Omental fat pad (tissue), 4 donors: ENCODE measurements at places on chromosomes 16 and 17.

DNA sequence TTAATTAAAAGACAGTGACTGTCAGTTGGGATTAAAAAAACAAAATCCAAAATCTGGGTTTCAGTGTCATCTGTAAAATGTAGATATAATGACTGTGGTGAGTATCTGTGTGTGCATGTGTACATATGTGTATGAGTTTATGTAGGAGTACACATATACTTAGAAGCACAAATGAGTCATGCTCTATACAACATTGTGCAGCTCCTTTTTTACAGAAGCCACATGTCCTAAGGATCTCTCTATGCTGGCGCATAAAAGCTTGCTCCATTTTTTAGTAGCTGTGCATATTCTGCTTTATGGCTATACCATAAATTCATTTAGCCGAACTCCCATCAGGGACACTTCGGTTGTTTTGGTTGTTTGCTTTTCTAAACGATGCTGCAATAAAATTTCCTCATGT is 125.2 kb upstream of the EEF2KMT start:
- no peak for DNase-seq

- no peak for DNase-seq
Measured at GRCh38 chr17:17493249-17493985, 2.8 kb downstream of the RASD1 start.

- DNase-seq, result no peak
Measured at GRCh38 chr16:3054965-3055733, 8.8 kb downstream of the MMP25 start.

DNA sequence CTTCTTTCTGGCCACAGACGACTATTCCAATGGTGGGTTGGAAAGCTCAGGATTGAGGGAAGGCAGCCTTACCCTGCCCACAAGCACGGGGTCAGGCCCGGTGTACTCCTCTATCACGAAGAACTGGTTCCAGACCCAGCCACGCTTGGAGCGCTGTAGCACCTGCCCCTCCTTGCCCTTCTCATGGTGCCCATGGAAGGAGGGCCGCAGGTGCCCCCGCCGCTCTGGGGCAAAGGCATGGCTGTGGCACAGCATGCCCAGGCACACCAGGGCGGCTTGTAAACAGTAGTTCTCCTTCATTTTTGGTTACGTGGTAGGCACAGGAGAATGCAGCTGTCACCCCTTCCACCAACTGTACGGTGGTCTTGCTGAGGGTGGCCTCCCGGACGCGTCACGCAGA is 117.3 kb downstream of the CDH11 start:
- no peak for DNase-seq

GRCh38 chr17:36213695-36214094 is 2.8 kb downstream of the CCL4L2 start:
- DNase-seq, result no peak

- DNase-seq, result no peak
Measured at GRCh38 chr17:46191322-46192188, 1.7 kb downstream of the KANSL1 start.

GRCh38 chr16:17171250-17172143 is 299.3 kb downstream of the XYLT1 start:
- no peak for DNase-seq

DNA sequence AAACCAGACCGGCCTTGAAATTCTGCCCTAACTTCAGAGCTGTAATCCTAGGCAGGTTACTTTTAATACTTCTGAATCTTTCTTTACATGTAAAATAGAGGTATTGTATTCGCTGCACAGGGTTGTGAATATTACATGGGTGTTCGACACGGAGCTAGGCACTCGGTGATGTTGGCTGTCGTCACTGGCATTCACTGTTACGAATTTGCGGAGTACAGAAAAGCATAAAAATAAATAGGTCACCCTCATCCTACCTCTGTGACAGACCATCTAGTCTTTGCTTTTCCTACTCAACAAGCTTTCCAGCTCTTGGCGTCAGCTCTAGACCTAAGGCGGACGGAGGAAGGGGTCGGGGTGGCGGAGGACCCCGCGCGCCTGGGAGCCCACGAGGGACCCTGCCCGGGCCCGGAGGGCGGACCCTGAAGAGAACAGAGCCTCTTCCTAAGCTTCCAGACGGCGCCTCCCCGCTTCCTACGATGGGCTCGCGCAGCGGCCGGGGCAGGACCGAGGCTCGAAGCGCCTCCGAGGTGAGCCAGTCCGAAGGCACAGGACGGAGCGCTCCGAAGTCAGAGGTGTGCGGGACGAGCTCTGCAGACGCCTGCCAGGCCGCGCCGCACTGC is 879 bp upstream of the SPG7 start:
- DNase-seq, result no peak

DNA sequence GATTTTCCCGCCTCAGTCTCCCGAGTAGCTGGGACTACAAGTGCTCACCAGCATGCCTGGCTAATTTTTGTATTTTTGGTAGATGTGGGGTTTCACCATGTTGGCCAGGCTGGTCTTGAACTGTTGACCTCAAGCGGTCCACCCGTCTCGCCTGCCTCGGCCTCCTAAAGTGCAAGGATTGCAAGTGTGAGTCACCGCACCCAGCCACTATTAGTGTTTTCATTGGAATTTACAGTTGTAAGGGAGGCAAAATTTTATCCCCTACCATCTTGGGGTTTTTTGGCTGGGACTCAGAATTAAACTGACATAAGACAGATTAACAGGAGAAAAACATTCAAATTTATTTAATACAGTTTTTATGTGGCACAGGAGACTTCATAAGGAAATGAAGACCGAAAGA is 12.3 kb upstream of the MYCBPAP start:
- no peak for DNase-seq

- DNase-seq, result no peak
Measured at GRCh38 chr17:22410136-22410535, 717.8 kb downstream of the KCNJ18 start.

- no peak for DNase-seq
Measured at GRCh38 chr17:38667099-38667786, 7.5 kb downstream of the EPOP start.

- no peak for DNase-seq
Measured at GRCh38 chr17:57311281-57312216, 55.2 kb downstream of the MSI2 start.

DNA sequence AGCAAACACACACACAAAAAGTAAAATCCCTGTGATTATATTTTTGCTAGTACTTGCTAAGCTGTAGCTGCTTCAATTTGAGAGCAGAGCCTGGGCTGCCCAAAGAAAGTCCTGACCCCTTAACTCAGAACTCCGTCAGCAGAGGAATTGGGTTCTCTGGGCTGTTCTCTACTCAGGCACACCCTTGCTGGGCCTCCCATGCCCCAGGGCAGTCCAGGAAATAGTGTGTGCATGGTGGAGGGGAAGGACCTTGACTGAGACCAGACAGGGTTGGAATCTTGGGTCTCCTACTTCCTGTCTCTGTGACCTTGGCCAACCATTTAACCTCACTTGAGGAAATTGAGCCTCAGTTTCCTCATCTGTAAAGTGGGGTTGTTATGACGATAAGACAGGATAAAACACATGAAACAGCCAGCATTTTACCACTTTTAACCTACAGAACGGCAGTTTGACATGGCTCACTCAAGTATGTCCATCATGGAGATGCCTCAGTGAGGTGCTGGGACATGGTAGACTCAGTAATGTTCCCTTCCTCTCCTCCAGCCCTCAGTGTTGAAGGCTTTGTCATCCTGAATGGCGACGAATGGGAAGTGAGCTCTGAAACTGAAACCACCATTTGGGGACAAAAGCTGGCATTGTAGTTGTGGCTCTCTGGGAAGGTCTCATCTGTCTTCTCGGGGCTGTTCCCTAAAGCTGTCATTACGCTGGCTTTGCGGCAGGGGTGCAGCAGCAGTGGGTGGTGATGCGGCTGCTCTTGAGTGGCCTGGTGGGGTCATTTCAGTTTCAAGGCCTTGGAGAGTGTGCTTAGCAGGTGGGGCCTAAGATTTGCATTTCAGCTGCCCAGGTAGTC is 74.9 kb downstream of the CMIP start:
- no peak for DNase-seq

- DNase-seq, result no peak
Measured at GRCh38 chr17:44311562-44312181, 3.3 kb downstream of the RUNDC3A start.

DNA sequence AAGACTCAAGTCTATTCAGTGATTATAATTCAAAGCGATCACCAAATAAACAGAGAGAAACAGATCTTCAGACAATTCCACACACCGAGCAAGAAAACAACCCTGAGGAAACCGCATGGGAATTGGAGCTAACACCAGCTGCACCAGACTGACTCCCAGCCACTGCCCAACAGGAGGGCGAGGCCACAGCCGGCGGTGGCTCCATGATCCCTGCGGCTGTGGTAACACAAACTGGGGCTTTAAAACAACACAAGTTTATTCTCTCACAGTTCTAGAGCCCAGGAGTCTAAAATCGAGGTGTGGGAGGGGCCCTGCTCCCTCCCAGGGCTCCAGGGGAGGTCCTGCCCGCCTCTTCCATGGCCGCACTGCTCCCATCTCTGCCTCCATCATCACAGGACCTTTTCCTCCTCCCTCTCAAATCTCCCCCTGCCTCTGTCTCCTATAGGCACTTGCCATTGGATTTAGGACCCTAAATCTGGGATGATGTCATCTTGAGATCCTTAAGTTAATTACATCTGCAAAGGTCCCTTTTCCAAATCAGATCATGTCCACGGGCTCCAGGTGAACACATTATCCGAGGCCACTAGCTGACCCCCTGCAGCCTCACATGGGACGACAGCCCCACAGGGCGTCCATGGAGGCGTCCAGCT is 9.7 kb upstream of the HEXD start:
- DNase-seq, result no peak

GRCh38 chr16:66443269-66443652 is 16.2 kb downstream of the BEAN1 start:
- DNase-seq, result no peak

DNA sequence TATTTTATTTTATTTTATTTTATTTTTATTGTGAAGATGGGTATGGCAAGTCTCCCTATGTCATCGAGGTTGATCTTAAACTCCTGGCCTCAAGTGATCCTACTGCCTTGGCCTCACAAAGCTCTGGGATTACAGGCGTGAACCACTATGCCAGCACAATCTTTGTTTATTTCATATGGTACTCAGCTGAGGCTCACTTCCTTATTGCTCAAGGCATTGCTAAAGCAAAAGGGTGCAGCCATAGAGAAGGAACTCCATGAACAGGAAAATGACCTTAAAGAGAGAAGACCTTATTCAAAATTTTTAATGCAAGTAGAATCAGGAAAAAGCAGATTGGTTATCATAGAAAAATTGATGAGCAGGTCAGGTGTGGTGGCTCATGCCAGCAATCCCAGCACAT is 110.6 kb upstream of the RBBP6 start:
- no peak for DNase-seq
